IPS DF 6.9 (cell line): ENCODE measurements at places on chromosomes 12 and 14.

DNA sequence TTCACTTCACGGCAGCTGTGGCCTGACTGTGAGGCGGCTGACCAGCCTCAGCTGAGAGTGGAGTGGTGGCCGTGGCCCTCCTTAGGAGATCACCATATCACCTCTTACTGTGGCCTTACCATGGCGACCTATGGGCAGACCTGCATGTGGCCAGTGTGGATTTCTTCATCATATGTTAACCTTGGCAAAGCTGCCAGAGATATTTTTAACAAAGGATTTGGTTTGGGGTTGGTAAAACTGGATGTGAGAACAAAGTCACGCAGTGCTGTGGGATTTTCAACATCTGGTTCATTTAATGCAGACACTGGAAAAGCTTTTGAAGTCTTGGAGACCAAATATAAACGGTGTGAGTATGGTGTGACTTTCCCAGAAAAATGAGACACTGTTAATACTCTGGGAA lies 46.9 kb downstream of the KLRG1 start:
- DNase-seq = no peak

DNA sequence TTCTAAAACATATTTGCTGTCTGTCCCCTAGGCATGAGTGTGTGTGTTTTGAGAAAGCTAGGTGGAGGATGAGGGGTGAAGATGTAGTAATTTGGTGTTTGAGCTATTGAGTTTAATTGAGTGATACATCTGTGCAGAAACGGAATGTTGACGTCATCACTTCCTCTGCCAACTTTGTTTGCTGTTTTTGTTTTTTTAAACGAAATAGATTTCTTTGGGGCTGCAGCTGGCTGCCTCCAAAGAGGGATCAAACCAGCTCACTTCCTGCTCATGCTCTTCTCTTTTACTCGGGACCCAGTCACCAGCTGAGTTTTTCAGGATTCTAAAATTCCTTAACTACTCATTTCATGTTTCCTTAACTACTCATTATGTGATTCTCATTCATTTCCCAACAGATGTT lies 19.5 kb upstream of the CRACR2A start:
- no peak for DNase-seq

DNA sequence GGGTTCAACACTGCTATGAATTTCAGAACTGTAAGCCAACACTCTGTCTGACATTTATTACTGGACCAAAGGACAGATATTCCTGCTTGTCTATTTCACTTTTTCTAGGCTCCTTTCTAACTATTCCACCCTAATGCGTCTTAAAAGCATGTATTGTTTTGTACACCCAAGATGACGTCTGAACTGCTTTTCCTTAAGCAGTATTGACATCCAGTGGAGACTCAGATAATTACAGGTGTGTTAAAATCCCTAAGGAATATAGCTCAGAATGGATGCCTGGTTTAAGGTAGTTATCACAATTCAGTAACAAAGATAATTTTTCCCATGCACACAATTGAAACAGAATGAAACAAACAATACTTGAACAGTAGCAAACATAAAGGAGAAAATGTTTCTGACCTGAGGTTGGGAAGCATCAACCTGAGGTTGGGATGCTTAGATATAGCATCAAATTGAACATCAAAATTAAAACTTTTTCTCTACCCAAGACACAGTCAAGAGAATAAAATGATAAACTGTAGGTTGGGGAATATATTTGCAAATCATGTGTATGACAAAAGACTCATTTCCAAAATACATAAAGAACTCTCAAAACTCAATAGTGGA lies 93.7 kb upstream of the PTPRR start:
- no peak for DNase-seq

GRCh38 chr14:91396959-91397815 lies 20.4 kb downstream of the CCDC88C start:
- DNase-seq = no peak

GRCh38 chr14:71056168-71056567 lies 148.9 kb downstream of the PCNX1 start:
- DNase-seq = no peak

DNA sequence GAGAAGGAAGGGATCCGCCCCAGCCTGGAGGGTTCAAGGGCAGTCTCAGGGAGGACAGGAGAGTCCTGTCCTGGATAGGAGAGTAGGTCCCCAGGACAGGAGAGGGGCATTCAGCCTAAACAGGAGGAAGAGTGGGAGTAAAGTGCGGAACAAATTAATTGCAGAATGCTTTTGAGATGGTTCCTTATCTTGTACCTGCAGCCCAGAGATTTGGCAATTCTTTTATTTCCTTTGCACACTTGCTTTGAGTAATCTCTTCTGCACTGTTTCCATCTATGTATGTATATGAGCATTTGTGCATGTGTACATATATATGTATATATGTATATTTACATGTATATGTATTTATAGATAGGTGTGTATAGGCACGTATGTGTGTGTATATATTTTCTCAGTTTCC lies 22.7 kb downstream of the PLEK2 start:
- no peak for DNase-seq

DNA sequence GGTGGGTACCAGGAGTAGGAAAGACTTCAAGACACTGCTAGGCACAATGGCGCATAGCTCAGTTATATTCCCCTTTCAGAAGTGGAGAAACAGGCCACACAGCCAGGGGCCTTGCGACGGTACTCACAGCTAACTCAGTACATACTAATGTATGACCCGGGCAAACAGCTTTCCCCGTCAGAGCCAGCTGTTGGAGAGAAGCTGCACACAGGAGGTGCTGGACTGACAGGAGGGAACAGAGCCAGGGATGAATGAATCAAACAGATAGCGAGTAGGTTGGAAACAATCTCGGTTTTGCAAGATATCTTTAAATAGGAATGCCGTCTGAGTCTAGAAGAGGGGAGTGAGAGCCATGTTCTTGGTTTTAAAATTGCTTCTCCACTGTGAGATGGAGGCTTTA lies 45.5 kb downstream of the PRIMA1 start:
- no peak for DNase-seq

GRCh38 chr12:6925540-6926279 lies 2.0 kb upstream of the ATN1 start:
- no peak for DNase-seq

- no peak for DNase-seq
Measured at GRCh38 chr12:42921741-42922504, 332.4 kb upstream of the PRICKLE1 start.

DNA sequence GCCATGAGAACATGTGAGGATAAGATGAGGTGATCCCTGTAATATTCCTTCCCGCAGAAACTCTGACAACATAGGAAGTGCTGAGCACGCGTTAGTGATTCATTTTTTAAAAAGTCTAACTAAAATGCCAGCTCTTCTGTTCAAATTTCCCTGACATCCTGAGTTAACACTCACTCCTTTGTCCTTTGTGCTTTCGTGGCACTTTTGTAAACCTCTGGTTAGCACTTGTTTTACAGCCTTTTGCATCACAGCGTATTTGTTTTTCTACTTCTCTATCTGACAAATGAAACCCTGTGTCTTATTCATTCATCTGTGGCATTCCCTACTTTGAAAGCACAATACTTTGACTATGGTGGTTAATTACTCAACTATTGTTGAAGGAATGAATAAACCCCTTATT lies 313.6 kb downstream of the NUAK1 start:
- DNase-seq = no peak

DNA sequence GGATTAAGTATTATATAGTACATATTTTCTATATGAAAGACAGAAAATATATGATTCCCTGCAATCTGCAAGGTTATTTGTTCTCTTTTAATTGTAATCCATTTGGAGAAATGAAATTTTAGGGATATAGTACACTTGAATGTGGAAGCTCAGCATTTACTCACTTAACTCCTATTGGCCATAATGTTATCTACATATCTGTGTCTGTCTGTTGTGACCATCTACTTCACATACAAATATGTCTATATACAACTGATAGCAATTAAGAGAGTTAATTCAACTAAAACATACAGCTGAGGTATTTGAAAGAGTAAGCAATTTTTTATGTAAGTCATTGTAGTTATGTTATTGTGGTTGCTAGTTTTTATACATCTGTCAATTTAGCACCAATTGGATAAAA lies 12.9 kb downstream of the FOXG1 start:
- no peak for DNase-seq

GRCh38 chr12:116043659-116044535 lies 233.6 kb downstream of the MED13L start:
- DNase-seq = no peak

DNA sequence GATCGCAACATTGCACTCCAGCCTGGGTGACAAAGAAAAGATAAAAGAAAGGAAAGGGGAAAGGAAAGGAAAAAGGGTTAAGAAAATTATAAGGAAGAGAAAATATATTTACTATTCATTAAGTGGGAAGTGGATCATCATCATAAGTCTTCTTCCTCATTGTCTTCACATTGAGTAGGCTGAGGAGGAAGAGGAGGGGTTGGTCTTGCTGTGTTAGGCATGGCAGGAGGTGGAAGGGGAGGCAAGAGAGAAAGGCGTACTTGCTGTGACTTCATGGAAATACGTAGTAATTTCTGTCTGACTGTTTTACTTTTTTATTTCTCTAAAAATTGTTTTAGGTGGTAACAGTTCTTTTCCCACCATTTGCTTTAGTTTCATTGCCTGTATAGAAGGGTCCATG lies 26.2 kb downstream of the FAM177A1 start:
- DNase-seq = no peak

DNA sequence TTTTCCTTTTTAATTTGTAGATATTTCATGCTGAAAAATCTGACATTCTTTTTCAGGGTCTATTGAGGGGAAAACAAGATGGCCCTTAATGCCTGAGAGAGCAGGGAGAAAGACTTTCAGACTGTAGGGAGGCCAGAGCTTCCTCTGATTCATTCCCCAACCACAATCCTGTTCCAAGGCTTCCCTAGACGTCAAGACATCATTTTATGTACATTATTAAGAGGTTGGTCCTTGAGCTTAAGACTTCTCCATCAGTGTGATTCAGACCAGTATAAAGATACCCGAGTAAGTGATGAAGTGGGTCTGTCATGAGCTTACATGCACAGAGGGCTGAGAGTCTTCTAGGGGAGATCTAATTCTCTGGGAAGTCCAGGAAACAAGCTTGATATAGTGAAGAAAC lies 57.3 kb downstream of the AVPR1A start:
- no peak for DNase-seq

DNA sequence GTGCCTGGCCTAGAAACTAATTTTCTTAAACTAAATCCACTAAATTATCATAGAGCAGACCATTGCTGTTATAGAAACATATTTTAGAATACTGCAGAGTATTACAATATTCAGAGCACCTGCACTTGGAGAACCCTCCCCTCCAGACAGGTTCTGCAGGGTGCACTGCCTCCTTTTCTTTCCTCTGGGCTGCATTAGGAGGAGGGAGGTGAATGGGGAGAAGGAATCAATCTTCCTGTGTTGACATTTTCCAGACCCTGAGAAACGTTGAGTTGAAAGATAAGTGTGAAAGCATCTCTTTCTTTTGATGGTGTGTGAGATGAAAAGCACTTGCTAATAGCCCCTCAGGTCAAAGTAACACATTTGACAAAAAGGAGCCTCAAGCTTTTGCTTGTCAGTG lies 7.3 kb downstream of the SYNE2 start:
- no peak for DNase-seq

DNA sequence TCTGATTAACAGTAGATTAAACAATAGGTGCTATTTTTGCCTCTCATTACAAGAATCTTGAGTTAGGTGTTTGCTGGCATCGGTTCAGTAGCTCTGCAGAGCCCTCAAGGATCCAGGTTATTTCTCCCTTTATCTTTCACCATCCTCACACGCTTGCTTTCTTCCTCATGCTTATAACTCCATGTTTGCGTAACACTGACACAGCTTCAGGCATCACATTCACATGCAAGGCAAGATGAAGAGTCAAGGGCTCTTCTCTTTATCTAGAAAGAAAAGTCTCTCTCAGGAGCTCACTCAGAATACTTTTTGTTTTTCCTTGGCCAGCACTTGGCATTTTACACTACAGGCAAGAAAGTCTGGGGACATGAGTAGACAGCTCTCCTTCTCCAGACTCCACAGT lies 24.2 kb upstream of the PTHLH start:
- DNase-seq = no peak

DNA sequence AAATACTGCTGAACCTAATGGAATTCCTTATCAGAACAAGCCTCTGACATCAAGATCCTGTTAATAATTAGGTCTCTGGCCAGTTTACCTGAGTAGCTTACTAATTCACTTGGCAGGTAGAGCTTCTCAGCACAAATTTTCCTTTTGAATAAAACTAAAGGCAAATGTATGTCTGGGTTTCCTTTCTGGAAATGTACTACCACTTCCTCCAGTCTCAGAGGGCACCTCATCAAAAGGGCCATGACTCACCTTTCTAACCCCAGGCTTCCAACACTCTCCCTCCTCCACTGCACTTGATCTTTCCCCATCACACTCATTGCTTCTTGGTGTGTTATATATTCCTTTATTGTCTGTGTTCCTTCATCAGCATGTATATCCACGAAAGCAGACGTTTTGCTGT lies 90.5 kb downstream of the SLC2A13 start:
- no peak for DNase-seq

GRCh38 chr12:49524660-49525324 lies 14.0 kb upstream of the KCNH3 start:
- DNase-seq = no peak

DNA sequence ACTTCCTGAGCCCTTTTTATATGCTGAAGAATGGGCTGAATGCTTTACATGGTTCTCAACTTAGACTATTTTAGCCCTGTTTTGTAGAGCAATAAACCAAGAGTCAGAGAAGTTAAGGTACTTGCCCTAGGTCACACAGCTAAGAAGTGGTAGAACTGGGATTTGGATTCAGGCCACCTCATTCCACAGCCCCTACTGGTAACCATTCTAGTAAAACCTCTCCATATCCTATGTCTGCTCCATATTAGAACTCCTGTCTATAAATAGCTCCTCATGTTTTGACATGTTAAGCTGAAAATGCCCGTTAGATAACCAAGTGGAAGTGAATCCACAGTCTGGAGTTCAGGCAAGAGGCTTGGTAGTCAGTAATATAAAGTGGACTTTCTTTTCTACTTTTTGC lies 111.6 kb downstream of the HECTD4 start:
- DNase-seq = no peak

DNA sequence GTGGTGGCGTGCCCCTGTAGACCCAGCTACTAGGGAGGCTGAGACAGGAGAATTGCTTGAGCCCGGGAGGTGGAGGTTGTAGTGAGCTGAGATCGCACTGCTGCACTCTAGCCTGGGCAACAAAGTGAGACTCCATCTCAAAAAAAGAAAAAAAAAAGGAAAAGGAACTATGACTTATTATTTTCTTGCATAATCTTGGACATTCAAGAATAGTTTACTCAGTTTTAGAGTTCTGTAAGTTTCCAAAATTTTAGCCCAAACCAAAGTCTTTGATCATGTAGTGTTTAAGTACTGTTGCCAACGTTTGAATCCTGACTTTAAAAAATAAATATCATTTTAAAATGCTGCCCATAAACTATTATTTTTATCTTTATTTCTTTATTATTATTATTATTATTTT lies 6.2 kb downstream of the PSMA6 start:
- no peak for DNase-seq

- no peak for DNase-seq
Measured at GRCh38 chr12:22802883-22803630, 178.1 kb downstream of the ETNK1 start.
